NCI-H1436 treated with DMSO at 0.1 percent for 48 hours (cell line): ENCODE measurements at places on chromosomes 7 and 10.

DNA sequence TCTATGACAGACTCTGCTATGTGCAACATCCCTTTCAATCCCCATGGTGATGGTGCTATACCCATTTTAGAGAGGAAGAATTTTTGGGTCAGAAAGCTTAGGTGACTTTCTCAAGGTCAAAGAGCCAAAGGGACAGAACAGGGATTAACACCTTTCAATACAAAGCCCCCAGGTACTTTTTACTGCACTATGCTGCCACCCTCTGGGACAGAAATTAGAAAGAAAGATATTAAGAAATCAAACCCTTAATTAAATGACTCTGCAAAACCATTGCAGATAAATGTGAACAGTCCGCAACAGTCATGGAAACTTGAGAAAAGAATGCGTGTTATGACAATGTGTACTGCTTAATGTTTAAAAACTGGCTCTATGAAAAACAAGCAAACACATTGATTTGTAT is 673.7 kb downstream of the MAGI2 start:
- no peak for DNase-seq

GRCh38 chr7:92731335-92732063 is 104.9 kb downstream of the CDK6 start:
- DNase-seq, result no peak

DNA sequence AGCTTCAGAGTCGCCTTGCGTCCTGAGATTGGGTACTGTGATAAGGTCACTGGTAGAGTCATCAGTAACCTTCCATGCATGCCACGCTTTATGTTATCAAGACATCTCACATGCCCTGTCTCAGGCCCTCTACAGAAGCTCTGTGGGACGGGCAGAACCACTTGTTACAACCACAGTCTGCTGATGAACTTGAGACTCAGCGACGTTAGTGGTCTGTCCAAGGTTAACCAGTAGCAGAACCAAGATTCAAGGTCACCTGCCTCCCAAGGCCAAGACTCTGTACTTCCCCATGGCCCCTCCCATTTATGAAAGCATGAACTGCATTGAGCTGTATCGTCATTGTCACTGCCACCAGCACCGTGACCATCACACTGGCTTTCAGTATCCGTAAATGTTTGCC is 15.0 kb downstream of the IQCE start:
- no peak for DNase-seq

DNA sequence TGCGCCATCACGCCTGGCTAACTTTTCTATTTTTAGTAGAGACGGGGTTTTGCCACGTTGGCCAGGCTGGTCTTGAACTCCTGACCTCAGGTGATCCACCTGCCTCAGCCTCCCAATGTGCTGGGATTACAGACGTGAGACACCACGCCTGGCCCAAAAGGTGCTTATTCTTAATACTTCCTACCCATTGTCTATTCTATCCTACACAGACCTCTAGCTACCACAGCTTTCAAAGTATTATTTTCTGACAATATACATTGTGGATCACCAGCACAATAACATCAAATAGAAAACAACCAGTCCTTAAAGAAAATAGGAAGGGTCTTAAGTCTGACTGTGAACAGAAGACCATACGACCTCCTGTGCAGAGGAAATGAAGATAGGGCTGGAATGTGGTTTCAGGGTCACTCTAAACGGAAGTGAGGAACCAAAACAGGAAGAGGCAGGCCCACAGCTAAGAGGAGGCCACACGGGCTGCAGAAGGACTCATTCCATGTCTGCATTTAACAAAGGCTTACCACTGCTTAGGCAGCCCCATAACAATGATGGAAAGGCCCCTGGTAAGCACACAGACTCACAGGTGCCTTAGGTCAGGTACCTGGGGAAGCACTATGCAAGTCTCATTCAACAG is 115.2 kb downstream of the ZFAND4 start:
- DNase-seq, result no peak

DNA sequence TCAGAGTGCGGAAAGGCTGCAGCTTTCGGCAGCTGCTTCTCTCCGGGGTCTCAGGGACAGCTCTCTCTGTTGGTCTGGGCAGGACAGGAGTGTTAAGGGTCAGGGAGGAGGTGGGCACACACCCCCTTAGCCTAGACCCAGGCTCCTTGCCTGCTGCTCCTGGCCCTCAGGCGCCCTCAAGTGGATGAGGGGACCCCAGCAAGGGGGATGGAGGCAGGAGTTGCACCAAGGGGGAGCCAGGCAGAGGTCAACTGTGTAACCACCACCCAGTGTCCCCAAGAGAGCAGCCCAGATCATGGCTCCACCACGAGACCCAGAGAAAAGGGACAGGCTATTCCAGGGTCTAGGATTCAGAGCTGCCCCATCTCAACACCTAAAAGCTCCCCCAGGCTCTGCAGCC is 26.9 kb downstream of the SPOCK2 start:
- DNase-seq, result no peak

DNA sequence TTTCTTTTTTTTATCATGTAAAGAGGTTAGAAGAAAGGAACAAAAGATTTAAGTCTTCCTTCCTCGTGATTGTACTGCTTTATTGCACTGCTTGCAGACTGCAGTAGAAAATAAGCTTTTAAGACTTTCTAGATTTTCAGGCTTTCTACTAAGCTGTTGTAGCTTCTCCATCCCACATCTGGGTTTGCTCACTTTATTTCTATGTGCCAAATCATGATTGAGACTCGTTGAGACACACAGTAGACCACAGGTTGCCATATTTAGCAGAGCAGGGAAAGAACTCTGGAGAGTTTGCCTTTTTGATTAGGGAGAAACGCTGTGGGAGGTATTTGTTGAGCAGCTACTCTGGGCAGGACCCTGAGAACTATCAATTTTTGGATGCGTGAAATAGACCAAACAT is 89.2 kb upstream of the BTBD16 start:
- no peak for DNase-seq

DNA sequence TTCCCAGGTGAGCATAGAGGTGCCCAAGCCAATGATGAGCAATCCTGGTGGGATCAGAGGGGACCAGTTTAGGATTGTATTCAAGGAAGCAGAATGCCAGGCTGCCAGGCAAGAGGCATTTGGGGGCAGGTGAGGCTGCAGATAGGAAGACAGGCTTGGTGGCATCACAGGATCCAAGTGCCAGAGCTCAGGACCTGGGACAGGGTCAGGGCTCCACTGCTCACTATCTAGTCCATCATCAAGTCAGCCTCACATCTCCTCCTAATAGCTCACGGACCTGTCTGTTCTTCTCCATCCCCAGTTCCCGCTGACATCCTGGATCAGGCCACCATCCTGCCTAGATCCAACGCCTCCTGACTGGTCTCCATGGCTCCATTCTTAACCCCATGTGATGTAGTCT is 47.6 kb downstream of the CYP26A1 start:
- DNase-seq, result no peak

DNA sequence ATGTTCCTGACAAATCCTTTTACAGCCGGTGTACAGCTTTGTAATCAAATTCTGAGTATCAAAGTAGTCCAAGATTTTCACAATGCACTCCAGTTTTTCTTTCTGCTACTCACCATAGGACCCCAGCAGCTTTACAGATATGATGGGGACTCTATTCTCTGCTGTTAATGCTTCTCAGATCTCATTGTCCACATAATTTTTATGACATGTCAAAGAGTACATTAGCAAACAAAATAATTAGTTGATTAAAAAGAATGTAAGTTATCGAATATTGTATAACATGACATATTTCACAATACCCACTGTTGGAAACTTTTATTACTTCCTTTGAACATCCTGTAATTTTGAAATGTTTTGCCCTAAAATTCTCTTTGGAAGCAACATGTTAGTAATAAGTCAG is 81.4 kb upstream of the KIAA1217 start:
- DNase-seq, result no peak

DNA sequence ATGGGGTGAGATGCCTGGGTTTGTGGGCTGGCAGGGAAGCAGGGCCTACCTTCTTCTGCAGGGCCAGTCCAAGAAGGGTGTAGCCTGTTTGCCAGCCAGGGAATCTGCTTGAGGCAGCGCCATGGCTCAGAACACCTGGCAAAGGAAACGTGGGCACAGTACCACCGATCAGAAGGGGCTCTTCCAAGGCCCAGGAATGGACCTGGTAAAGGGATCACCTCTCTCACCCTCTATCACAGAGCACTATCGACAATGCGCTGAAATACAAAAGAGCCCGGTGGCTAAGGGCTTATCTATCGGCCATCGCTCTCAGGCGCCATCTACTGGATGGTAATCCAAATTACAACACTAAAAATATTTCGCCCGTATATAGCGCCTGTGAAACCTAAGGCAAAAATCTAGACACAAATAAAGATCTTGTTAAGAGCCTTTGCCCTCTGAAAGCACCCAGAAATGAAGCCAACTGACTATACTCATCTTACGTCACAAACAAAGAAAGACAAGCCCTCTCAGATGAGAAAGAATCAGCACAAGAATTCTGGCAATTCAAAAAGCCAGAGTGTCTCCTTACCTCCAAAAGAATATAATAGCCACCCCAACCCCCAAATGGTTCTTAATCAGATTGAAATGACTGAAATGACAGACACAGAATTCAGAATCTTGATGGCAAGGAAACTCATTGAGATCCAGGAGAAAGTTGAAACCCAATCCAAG is 217.8 kb upstream of the HPS1 start:
- DNase-seq, result no peak

GRCh38 chr7:15130666-15131541 is 228.4 kb upstream of the DGKB start:
- no peak for DNase-seq

GRCh38 chr10:69866246-69866687 is 64.6 kb downstream of the COL13A1 start:
- DNase-seq, result no peak

- no peak for DNase-seq
Observed at GRCh38 chr10:49679480-49679893, at the start of gene C10orf53. Gene C10orf53, plus strand, starts transcription at chr10:49679651. Its CDS starts 47 bp downstream, at chr10:49679698.

DNA sequence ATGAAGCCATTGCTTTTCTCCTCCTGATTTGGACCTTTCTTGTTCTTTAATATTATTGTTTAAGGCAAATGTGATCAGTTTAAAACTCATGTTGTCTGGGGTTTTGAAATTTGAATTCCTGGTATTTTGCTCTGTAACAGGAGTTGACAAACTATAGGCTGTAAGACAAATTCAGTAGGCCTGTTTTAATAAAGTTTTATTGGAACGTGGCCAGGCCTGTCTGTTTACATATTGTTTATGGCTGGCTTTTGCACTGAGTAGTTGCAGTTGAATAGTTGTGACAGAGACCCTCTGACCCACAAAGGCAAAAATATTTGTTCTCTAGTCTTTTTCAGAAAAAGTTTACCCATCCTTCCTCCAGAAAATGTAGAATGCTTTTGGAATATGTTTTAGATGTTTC is 29.8 kb downstream of the STARD3NL start:
- no peak for DNase-seq

GRCh38 chr7:41367967-41368882 is 334.7 kb downstream of the INHBA start:
- no peak for DNase-seq

GRCh38 chr10:80498833-80499741 is 38.6 kb upstream of the SH2D4B start:
- no peak for DNase-seq

GRCh38 chr7:99143521-99143852 is 421 bp downstream of the SMURF1 start:
- no peak for DNase-seq

DNA sequence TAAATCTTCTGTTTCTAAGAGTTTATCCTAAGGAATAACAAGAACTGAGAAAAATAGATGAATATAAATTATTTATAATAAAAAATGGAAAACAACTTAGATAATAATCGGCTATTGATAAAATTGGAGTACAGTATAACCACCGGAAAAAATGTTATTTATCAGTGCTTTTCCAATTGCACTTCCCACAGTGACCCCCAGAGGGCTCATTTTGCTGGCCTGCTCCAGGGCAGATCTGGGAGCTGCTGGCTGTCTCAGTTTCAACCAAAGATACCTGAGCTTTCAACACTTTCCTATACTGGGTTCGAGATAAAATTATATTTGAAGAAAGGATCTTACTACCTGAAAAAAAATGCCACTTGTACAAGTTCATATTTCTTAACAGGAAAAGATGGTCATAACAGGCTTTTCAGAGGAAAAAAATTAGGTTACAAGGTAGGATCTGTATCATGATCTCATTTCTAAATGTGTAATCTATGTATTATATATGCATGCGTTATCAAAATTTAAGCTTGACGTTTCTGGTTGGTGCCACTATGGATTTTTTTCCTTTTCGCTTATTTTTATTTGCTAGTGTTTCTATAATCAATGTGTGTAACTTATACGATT is 165.7 kb downstream of the NPSR1 start:
- DNase-seq, result no peak

DNA sequence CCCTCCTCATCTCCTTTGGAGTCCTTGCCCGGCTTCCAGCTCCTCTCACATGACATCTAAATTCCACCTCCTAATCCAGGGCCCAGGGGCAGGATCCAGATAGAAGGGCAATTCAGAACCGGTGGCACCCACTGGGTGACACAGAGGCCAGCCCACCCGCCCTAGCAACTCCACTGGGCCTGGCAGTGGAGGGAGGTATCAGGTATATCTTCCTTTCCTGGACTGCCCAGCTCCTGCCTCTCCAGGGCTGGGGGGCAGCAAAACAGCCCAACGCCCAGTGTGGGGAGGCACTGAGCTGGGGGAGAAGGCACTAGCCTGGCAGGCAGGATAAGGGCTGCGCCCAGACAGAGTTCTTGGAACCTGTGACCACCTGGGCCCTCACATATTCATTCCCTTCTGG is 10.4 kb upstream of the TRIM8 start:
- DNase-seq, result no peak

DNA sequence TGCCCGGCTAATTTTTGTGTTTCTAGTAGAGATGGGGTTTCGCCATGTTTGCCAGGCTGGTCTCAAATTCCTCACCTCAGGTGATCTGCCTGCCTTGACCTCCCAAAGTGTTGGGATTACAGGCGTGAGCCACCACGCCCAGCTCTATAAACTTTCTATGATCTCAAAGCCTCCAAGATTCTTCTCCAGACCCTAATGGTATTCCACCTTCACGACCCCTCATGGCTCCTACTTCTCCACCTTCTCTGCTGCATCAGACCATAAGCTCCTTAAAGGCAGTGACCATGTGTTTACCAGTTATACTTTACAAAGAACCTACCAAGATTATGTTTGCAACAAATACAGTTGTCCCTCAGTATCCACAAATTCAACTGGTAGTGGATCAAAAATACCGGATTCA is 10.1 kb upstream of the BAZ1B start:
- no peak for DNase-seq

DNA sequence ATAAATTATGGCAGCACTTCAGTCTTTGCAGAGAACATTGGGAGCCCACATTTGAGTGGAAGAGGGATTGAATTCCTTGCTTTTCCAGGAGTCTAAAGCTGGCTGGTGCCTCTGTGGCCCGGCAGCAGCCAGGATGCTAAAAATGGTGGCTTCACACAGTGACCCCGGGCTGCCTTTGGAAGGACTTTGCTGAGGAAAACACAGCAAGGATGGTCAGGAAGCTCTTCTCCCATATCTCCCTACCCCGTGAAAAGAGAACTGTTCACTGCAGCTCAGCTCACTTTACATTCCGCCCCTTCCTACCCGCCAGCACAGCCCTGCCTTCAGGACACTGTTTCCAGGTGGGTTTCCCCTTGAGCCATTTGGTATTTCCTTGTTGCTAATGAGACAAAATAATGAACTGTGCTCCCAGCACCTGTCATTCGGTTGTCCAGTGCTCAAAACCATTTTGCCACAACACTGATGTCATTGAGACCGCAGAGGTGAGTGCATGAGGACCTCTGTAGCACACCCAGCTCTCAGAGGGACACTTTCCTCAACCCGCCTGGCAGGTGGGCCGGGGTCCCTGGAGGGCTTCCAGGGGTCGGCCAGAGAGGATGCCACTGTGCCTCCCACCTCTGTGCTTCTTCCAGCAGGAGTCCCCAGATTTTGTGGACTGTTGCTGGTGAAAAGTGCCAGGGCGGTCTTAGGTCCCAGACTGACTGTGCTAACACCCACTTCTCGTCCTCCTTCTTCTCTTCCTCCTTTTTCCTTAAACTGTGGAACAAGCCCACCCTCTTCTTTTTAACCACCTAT is 255.7 kb upstream of the PPP2R2D start:
- no peak for DNase-seq
